ENCODE measurements at places on chromosomes 1 and 21.

GRCh38 chr1:72397786-72398185, 115.4 kb upstream of the NEGR1 start:
- DNase-seq = no peak

GRCh38 chr1:213162338-213162737, 111.3 kb downstream of the RPS6KC1 start:
- DNase-seq = no peak

- DNase-seq = peak; percentile 59
These were observed 123.5 kb downstream of the PTPN14 start for GRCh38 chr1:214427871-214428277.

DNA sequence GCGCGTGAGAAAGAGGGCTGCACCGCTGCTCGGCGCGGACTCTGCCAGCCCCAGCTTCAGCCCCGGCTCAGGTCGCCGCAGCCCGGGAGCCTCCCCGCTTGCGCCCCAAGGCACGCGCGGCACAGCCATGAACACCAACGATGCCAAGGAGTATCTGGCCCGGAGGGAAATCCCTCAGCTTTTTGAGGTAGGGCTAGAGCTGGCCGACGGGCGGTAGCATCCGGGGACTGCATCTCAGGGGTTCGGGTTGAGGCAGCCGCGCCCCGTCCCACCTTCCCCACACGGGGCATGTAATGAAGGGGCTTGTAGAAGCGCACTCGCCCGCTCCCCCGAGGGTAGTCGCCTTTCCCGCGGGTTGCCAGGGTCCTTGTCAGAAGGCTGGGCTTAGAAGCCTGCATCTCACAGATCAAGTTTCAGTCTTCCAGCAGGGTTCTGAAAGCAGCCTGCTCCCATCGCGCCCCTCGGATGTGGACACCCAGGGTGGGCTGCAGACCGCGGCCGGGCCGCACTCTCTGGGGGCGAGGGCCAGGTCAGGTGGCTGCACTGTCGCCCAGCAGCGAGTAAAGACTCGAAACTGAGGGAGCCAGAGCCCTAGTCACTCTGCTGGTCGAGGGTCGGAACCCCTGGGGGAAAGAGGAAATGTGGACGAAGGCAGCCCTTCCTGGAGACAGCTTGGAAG, 507 bp downstream of the AK5 start:
- peak; percentile 14 for DNase-seq

DNA sequence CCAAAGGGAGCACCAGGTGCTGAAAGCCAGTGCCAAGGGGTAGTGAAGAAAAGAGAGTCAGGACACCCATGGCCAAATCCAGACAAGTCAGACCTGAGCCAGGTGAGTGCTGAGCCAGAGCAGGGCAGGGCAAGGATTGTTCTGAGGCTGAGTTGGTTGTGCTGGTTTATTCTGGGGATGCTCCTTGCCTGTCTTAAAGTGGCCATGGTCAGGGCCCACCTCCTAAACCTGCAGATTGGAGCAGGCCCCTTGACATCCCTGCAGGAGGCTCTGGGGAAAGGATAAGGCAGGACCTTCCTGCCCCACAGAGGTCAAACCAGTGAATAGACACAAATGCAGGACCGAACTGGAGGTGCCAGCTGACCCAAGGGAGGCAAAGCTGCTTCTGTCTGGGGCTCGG, 138.4 kb downstream of the HIVEP3 start:
- no peak for DNase-seq

DNA sequence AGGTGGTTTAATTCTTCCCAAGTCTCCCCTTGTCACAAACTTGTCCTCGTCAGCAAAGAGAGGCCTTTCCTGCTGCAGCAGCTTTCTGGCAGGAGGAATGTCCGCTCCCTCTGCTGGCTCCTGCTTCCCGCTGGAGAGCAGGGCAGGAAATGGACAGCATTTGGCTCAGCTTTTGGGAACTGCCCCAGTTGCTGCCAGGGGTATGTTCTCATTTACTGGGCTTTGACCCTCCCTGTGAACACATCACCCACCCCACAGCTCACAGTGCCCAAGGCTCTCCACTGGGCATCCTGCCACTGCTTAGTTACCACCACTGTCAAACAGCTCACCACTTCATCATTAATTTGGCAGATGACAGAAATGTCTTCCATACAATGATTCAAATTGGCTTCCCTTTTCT, 75.4 kb downstream of the MRPL37 start:
- DNase-seq = no peak

DNA sequence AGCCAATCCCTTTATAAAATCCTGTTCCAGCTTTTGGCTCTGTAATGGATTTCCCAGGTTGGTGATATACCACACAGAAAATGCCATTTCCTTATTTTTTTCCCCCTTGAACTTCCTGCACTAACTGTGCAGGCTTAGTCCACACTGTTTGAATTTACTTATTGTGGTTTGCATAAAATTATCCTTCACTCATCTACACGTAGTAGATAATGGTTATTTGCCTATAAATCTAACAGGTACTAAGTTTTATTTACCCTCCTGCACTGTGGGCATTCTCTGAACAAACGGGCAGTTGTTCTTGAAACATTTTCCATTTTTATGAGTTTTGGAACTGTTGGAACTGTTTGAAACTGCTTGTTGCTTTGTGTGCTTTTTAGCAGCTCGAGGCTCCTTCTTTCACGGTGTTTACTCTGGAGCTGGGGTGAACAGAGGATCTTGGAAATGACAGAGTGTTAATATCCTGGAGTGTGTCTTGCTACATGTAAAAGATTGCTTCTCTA, 23.0 kb upstream of the KIFAP3 start:
- no peak for DNase-seq

GRCh38 chr1:29258976-29259801, 22.9 kb downstream of the PTPRU start:
- no peak for DNase-seq

- DNase-seq = no peak
These were observed 9.1 kb downstream of the PPFIA4 start for GRCh38 chr1:203035111-203036000.
